RWPE2 (cell line): ENCODE measurements at places on chromosomes 5 and 9.

DNA sequence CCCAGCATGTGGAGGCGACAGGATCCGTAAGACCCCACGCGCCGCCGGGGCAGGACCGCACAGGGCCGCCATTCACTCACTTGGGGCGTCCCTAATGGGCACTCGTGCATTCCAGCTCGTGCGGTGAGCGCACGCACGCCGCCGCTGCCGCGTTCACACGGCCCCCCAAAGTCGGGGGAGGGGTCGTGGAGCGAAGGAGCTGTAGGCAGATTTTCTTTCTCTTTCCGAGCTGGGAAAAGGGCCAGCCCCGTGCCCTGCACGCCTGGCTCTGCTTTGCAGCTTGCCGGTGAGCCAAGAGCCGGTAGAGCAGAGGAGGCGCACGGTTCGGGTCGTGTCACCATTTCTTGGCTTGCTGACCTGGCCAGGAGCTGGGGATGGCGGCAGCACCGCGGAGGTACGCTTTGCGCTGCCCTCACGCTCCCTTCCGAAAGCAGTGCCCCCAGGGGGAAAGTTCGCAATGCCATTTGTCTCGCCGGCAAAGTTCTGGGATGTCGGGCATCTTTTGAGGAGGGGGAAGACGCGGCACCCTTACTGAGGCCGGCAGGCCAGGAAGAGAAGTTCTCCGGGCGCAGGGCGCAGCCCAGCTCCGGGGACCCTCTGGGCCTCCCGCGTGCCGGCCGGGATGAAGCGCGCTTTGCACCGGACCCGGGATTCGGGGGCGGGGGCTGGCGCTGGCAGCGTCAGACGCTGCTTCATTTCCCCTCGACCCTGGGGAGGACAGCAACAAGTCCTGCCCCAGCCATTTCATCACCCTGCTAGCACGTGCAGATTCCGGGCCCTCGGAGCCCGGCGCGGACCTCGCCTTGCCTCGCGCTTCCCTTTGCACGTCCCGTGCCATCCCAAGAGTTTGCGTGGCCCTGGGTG lies 898 bp downstream of the STC2 start:
- DNase-seq: no peak

DNA sequence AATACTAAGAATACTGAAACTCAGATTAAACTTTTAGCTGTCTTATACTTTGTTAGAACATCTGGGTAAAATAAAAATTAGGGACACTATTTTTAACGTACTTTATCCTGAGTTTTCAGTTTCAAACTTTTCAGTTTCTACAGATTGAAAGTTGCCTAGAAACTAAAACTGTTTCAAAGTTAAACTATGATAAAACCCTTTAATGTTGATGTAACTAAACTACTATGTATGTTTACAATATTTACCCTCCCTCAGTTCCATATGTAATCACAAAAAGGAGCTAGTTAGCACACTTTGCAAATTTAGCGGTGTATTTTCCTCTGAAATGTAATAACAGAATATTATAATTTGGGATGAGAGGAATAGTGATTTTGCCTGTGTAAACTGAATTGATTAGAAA lies 105.9 kb downstream of the MTREX start:
- no peak for DNase-seq

GRCh38 chr9:37382161-37382981 lies 40.1 kb upstream of the GRHPR start:
- no peak for DNase-seq

GRCh38 chr5:110757118-110757729 lies 18.4 kb downstream of the SLC25A46 start:
- no peak for DNase-seq

- DNase-seq: no peak
Measured at GRCh38 chr5:174348311-174348981, 302.9 kb downstream of the NSG2 start.

DNA sequence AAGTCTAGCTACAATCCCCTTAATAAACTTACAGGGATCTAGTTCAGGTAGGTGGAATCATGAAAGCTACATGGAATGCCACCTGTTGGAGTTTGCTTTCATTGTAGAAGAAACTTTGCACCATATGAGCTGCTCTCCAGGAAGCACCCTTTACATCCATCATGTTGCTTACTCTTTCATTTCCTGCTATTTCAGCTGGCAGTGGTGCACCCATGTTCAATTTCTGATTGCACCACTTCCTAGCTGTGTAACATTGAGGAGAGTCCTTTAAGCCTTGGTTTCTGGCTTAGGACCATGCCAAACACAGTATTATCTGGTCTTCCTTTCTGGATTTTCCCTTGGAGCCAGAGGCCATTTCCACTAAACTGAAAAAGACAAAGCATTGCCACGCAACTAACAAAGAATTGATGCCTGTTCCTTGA lies 123.3 kb upstream of the SLC12A2 start:
- DNase-seq: no peak

- DNase-seq: no peak
Measured at GRCh38 chr9:105126226-105126625, 118.2 kb upstream of the SLC44A1 start.

GRCh38 chr5:74596927-74597326 lies 43.6 kb downstream of the ENC1 start:
- DNase-seq: no peak

DNA sequence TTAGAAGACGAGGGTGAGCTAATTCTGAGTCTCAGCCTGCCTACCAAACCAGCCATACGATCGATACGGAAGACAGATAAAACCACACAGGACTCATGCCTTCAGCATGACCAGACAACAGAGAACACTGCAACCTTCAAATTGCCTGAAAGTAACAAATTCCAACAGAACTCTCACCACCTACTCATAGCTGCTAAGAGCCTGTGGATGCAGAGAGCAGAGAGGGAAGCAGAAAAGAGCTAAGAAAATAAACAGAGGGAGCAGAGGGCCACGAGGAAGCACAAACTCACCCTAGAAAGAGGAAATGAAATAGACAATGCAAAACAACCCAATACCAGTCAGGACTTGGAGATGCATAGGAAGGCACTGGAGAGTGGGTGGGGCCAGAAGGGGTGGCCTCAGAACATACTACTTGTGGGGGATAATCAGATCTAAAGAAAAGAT lies 86.7 kb upstream of the TAS2R1 start:
- no peak for DNase-seq

- no peak for DNase-seq
Measured at GRCh38 chr9:137110147-137110910, 4.2 kb downstream of the DPP7 start.

DNA sequence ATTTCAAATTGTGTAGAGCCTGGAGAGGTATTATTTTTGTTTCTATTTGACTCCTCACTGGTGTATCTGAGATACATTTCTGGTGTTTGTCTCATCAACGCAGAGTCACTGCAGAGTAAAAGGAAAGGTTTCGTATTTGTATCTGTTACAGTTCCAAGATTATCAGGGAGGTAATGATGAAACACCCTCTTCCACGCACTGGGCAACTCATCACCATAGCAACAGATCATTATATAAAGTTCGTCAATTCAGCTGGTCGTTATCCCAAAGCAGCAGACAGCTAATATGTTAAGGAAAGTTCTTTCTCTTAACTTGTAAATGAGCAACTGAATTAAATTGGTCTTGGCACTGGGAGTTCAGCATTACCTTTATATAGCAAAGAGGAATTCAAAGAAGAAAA lies 513.5 kb downstream of the MTRR start:
- DNase-seq: no peak

GRCh38 chr9:106304401-106304920 lies 558.5 kb upstream of the ZNF462 start:
- no peak for DNase-seq

GRCh38 chr9:23321049-23321448 lies 505.0 kb downstream of the ELAVL2 start:
- DNase-seq: no peak

- DNase-seq: no peak
Measured at GRCh38 chr5:110544603-110545002, 181.9 kb downstream of the TMEM232 start.

DNA sequence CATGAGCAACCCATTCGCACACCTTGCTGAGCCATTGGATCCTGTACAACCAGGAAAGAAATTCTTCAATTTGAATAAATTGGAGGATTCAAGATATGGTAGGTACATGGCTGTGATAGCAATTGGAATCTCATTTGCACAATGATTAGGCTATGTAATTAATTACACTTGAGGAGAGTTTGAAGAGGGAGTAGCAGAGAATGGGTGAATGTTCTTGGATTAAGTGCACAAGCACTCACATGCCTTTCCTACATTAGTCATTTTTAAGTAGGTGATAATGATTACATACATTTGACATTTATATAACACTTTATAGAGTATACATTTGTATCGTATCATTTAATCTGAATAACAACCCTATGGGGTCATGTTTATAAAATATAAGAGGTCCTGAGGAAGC lies 21.1 kb downstream of the ACO1 start:
- DNase-seq: no peak

- DNase-seq: no peak
Measured at GRCh38 chr5:77882670-77883257, 106.6 kb upstream of the TBCA start.

- DNase-seq: no peak
Measured at GRCh38 chr5:34709861-34710673, 53.9 kb downstream of the RAI14 start.

DNA sequence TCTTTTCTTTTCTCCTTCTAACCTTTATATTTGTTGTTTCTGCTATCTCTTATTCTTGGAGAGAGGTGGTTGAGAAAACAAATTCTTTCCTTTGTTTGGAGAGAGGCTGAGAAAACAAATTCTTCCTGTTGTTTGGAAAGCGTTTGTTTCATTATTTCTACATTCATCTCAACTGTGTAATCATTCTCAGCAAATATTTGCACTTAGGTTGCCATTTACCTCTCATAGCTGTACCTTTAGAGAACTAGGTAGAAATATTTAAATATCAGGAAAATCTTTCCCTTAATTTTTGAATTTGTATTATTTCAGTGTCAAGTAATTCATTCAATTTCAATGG lies 1824.4 kb upstream of the CDH9 start:
- no peak for DNase-seq

DNA sequence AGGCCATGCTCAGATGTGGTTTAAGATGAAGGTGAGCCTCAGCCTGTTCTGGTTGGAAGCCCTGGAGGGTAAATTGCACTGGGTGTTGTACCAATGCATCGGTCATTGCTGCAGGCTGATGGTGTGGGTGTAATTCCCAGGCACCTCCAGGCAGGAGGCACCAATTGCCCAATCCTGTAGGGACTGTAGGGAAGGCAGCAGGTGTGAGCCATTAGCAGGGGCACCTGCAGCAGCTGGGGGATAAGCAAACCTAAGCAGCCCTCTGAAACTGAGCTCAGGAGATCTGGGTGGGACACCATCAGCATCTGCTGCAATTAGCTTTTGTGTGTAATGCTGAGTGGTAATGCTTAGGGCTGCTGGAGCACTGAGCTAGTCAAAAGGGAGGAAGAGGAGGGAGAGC lies 190.1 kb upstream of the TBC1D2 start:
- no peak for DNase-seq
